Left ventricle myocardium superior (tissue), 1 donor: ENCODE measurements at places on chromosomes 5 and 9.

GRCh38 chr5:42390115-42390514, 33.1 kb upstream of the GHR start:
- DNase-seq: no peak

GRCh38 chr5:124895236-124895635, 148.8 kb upstream of the ZNF608 start:
- DNase-seq: no peak

DNA sequence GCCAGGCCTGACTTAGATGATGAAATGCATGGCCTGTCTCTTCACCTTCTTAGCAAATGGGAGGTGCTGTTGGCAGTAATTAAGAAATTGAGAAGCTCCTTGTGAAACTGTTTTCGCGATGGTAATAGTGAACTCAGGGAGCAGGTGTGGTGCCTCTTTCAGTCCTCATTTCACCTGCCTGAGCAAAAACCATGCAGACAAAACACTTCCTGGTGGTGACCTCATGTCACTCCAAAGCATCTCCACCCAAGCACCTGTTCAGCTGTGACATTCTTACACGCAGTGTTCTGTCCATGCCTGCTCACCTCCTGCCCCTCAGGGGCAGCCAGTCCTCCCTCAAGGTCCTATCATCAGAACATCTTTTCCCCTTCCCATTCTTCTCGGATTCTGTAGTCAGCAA, 146.5 kb downstream of the CD180 start:
- no peak for DNase-seq

DNA sequence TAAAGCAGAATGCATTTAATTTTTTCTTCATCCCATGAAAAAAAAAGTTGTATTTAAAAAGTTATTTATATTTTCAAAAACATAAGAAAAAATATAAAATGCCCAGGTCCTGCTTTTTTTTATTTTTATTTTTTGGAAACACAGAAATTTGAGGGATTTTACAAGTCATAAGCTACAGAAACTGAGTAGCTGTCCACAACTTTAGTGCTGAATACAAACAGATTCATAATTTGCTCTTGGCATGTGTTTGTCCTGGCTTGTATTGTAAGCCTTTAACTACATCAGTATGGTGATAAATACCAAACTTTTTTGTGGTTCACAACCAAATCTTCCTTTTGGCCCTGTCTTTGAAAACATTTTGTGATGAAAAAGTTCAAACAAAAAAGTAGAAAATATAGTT, 7.5 kb upstream of the PLCXD3 start:
- DNase-seq: no peak

- peak; percentile 58 for DNase-seq
Measured at GRCh38 chr9:70355801-70356200, 58.7 kb downstream of the KLF9 start.

DNA sequence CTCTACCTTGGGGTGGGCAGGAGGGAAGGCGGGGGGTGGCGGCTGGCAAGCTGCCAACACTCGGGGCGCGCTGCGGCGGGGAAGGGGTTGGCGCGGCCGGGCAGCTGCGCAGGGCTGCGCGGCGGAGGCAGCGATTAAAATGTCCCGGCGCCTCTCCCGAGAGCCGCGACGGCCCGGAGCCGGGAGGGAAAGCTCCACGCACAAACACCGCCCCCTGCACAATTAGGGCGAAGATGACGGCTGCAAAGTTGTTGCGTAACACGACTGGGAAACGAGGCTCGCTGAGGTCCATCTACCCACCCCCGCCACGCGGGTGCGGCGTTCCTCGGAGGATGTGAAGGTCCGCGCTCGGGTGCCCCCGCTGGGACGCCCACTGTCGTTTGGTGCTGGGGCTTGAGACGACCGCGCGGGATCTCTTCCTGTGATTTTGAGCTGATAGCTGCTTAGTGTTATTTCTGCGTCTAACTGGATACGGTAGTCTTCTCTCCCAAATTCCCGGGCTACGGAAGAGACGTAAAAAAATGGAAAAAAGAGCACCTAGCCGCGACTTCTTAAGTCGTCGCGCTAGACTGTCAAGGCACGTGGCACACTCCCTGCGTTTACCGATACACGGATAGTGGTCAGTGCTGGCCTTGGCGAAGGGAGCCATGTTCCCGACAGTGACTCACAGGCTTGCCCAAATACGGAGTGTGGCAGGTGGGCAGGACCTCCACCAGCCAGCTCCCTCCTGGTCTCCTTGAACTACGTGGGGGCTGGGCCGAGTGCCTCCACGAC, 958 bp upstream of the NFIL3 start:
- DNase-seq: peak; percentile 90

DNA sequence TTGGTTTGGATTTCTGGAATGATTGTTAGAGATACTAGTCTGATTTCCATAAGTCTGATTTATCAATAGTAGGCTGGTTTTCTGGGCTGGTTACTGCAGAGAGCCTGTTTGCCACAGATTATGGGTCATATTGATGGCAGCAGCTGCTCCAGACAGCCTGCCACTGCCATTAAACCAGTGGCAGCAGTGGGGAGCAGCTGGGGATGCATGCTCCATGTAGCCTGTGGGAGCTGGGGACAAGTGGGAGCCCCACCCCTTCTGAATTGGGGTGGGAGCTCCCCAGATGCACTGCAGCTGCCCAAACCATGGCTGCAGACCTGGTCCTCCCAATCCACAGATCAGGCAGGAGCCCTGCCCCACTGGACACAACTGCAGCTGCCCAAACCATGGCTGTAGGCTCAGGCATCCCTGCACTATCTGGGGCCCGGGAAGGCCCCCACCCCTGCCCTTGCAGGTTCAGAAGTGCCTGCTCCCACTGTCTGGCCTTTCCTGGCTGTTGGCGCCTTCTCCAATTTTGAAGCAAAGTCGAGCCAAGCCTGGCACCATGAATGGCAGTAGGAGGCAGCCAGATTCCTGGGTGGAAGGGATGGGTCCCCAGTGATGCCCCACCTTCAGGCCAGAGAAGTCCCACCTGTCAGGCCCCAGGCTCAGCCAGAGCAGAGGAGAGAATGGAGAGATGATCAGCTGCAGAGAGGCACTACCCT, 402.9 kb upstream of the TYRP1 start:
- no peak for DNase-seq

GRCh38 chr9:106922026-106922425, 59.1 kb downstream of the ZNF462 start:
- DNase-seq: no peak

- no peak for DNase-seq
Measured at GRCh38 chr5:172834415-172835289, 601 bp downstream of the ERGIC1 start.

DNA sequence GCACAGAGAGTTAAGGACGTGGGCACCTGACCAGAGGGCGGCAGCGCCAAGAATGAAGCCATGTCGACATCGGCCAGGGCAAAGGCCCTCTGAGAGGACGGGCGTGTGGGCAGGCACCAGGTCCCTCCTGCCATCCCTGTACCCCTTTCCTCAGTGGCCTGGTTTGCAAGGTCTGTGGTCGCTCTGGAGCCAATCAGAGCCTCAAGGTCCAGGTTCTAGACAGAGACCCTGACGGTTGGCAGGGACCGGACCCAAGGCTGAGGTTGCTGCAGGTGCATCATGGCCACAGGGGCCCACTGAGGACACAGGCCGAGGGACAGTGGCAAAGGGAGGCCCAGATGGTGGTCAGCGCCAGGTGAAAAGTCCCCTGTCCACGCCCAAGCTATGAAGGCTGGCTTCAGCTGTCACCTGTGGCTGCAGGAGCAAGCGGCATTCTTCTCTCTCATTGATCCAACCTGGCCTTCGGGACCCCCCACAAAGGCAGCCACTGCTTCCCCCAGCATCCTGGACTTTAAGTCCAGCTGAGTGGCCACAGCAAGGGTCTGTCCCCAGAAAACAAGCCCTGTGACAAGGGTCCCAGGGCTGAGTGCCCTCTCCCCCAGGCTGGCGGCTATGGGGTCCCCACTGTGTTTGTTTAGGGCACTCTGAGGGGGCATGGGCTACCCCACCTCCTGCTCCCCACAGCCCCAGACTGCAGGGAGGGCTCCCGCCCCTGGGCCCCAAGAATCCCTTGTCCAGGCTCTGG, 48.9 kb downstream of the VAV2 start:
- DNase-seq: peak; percentile 15

DNA sequence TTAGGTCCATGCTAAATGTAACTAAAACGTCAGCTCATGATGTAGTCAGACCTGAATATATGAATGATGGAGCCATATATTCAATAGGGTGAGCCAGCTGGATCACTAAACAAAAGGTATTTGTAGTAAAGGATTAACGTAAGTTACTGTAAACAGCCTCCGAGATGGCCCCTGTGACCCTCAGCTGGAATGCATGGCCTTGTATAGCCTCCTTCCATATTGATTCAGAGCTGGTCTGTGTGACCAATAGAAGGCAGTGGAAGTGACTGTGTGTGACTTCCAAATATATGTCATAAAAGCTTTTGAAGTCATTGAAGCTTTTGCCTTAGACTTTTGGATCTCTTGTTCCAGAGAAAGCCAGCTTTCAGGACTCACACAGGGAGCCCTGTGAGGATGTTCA, 154.4 kb upstream of the CHD1 start:
- no peak for DNase-seq

DNA sequence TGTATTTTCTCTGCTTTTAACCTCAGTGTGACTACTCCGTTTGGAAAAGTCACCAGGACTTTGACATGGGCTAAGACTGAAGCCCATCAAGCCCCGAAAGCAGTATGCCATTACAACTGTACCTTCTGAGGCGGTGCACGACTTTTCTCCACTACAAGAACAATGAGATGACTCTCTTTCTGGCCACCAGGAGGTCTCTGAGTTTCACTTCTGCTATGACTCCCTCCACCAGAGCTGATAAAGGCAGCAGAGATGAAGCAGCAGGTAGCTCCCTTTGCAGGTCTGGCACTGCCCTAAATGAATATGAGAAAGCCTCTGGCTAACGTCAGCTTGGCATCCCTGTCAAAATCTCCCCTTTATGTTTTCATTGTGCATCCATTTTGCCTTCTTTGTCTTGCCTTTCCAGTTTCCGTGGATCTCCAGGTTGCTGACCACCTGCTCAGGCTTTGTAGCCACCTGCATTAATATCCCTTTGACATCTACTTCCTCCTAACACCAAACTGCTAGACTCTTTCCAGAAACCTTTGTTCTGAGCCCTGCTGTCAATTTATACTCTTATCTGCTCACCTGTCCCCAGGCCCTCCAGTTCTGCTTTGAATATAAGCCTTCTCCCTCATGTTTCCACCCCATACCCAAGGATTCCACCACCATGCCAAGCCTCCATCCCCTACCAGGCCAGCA, 221.7 kb downstream of the ZNF608 start:
- no peak for DNase-seq

DNA sequence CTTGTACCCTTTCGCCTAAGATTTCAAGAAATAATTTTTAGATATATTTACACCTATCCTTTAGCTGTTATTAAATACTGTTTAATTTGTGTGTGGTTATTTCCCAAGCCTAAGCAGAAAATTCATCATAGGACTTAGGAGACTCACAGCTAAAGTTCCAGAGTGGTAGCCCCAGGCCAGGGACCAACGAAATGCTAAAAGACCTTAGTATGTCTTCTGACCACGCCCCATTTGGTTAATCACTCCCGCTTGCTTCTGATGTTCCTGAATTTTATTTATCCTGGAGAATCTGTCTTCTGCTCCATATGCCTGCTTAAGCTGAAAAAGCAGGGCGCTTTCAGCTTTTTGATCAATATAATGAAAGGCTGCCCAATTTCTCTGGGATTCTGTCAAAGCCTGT, 18.7 kb upstream of the SEMA6A start:
- DNase-seq: no peak

DNA sequence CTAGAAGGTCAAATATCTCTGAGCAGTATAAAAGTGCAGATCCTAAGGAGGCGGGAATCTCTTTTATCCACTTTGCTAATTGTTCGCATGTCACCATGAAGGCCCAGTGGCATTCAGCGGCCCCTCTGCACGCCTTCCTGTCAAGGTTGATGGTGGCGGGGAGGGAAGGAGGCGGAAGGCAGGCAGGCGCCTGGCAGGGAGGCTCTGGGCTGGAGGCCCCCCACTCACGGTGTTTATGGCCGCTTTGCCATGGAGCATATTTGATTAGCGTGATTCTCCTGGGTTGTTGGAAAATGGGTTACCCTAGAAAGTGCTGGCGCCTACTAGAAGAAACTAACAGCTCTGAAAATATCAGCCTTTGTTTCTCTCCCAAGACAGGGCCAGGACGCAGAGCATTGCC, 209.6 kb downstream of the FSTL4 start:
- no peak for DNase-seq

GRCh38 chr5:175582697-175583096, 75.2 kb upstream of the HRH2 start:
- DNase-seq: no peak

- no peak for DNase-seq
Measured at GRCh38 chr9:78130004-78130403, 98.4 kb upstream of the GNAQ start.

- no peak for DNase-seq
Measured at GRCh38 chr9:38010918-38011704, 57.9 kb downstream of the SHB start.

- DNase-seq: no peak
Measured at GRCh38 chr5:113246361-113246870, 188.4 kb downstream of the TSSK1B start.

- DNase-seq: no peak
Measured at GRCh38 chr5:147193123-147193522, 41.7 kb upstream of the STK32A start.

- no peak for DNase-seq
Measured at GRCh38 chr9:114034661-114035062, 43.4 kb downstream of the AMBP start.

DNA sequence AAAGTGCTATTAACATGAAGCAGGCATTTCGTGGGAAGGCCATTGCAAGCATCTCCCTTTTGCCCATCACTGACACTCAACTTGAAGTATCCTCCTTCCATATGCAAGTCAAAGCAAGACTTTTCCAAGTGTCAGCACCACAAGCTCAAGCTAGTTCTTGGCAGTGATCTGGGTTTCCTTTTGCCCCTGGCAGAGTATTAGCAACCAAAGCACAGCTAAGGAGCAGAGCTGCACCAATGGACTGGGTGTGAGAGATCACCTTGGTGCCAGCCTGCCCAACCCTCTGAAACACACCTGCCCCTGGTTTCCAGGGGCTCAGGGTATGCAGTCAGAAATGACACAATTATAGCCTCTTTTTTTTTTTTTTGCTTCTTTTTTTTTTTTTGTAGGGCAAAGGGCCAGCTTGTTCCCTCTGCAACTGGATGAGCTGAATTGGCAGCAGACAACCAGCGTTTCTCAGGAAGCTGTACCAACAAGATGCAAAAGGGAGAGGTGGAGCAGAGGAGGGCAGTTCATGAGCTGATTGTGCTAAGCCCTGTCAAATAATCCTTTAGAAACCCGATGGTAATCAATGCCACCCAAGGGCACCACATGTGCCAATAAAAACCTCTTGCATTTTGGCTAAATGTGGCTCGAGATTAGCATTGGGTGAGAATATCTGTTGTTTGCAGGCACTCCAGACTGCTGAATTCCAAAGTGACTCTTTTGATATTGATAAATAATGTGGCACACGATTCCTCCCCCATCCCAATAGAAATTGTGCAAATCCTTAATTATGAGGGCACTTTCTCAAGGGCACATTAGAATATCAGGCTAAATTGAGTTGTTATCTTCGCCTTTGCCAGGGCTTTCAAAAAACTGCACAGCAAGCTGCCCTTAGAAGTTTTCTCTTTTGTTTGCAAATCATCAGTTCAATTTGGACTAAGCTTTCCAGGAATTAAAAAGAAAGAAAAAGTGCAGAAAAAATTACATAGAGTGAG, 192.4 kb downstream of the GAS1 start:
- DNase-seq: no peak
